Keratinocyte (primary cell): ENCODE measurements at places on chromosomes 13 and 19.

DNA sequence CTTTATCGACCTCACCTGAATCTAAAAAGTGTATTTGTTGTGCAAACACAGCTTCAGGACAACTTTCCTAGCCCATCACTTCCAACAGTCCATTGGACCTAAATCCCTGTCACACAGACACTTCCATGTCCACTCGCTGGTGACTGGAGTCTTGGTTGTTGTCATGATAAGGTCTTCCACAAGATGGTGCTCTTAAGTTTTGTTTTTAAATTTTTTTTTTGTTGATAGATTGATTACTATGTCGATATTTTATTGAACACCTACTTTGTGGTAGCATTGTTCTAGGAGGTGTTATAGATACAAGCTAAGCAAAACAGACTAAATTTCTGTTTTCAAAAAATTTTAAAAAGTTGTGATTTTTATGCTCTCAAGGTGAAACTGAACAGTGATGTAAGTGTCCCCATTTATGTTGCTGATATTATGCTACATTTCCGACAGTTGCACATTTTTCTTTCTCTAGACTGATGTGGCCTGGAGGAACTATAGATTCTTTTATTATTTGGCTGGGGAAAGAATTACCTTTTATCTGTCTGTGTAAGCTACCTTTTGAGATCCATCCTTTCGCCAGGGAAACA lies 8.1 kb upstream of the ERICH6B start:
- no peak for DNase-seq

- DNase-seq = no peak
Observed at GRCh38 chr13:76641056-76641455, 245.1 kb downstream of the KCTD12 start.

GRCh38 chr13:19607523-19608078 lies 25.9 kb upstream of the MPHOSPH8 start:
- DNase-seq = no peak

DNA sequence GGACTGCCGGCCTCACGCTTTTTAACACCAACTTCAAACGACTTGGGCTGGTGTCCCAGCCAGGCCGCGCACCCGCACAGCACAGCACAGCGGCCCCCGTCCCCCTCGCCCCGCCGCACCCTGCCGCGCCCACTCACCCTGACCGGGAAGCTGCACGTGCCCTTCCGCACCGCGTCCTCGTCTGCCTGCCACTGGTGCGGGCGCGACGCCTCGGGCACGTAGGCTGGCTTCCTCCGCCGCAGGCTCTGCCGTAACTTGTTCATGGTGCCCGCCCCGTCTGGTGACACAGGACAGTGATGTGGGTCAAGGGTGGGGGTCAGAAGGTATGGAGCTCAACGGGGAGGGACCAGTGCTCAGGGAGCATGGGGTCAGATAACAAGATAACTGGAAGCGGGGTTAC lies 6.2 kb downstream of the NUMBL start:
- no peak for DNase-seq

DNA sequence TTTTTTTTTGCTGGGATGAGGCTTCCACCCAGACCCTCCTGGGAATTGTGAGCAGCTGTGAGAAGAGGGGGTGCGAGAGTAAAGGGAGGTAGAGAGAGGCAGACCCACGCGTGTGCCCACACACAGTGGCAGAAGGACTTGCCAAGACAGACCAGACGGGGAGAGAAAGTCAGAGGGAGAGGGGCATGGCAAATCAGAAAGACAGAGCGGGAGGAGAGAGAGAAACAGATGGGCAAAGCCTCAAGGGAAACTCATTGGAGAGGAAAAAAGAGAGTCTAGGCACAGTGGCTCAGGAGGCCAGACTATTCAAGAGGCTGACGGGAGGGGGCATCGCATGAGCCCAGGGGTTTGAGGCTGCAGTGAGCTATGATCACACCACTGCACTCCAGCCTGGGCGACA lies 17.0 kb downstream of the CATSPERG start:
- no peak for DNase-seq

- no peak for DNase-seq
Observed at GRCh38 chr19:12994701-12995595, at the start of gene NFIX. Gene NFIX (plus strand): TSS chr19:12995475. CDS start chr19:12995838, 363 bp downstream.
